ENCODE measurements at places on chromosomes 11 and 22. TPM values are rescaled to one million over a fixed set of nuclear protein-coding genes. Genes with fewer than 3 reads are reported as not detected.
A peak's percentile ranks its signal among the peaks of the same experiment; 100 is the strongest.

The STK33 gene
- 28.2 TPM for total RNA-seq

The JAML gene
- total RNA-seq, result 4.0 TPM

The MIAT gene
- 0.85 TPM for total RNA-seq

The OR8D4 gene
- not detected for total RNA-seq

The PARVG gene
- total RNA-seq, result 4.0 TPM

The KBTBD3 gene
- total RNA-seq, result 8.8 TPM

The RCOR2 gene
- 6.0 TPM for total RNA-seq

DNA sequence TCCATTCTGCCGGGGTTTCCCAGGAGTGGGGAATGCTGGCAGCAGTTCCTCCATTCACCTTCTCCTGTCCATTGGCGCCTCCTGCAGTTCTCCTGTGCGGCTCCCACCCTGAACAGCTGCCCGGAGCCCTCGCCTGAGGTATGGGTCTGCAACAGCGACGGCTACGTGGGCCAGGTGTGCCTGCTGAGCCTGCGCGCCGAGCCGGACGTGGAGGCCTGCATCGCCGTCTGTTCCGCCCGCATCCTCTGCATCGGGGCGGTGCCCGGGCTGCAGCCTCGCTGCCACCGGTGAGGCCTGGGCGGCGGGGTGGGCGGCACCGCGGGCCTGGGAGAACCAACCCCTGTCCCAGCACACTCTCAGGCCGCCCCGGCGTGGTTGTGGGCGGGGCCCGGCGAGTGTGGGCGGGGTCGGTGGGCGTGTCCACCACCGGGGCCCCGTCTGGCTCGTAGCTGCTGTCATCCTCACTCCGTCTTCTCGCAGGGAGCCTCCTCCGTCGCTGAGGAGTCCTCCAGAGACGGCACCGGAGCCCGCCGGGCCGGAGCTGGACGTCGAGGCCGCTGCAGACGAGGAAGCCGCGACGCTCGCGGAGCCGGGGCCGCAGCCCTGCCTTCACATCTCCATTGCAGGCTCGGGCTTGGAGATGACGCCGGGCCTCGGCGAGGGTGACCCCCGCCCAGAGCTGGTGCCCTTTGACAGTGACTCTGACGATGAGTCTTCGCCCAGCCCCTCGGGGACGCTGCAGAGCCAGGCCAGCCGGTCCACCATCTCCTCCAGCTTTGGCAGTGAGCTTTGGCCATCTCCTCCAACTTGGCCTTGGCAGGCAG is 14.0 kb upstream of the RELT start:
- H3K36me3 ChIP-seq, result no peaks in the 10 kb centered on the region
- no peak for DNase-seq
- H3K27me3 ChIP-seq, result no peaks in the 10 kb centered on the region
- H3K4me1 ChIP-seq, result no peaks in the 10 kb centered on the region
- no peak overlapping the region for H3K27ac ChIP-seq

GRCh38 chr11:6353367-6353987 is 33.2 kb upstream of the CAVIN3 start:
- H3K27me3 ChIP-seq, result no peaks in the 10 kb centered on the region
- no peaks in the 10 kb centered on the region for H3K36me3 ChIP-seq
- no peaks in the 10 kb centered on the region for H3K4me1 ChIP-seq
- DNase-seq, result peak; percentile 42

- no peak for DNase-seq
- H3K36me3 ChIP-seq, result no peaks in the 10 kb centered on the region
- no peak overlapping the region for H3K27ac ChIP-seq
- H3K4me1 ChIP-seq, result peaks cover 10% of the 10 kb centered on the region
- no peaks in the 10 kb centered on the region for H3K27me3 ChIP-seq
Measured at GRCh38 chr22:42964994-42965699, 49.8 kb downstream of the PACSIN2 start.

DNA sequence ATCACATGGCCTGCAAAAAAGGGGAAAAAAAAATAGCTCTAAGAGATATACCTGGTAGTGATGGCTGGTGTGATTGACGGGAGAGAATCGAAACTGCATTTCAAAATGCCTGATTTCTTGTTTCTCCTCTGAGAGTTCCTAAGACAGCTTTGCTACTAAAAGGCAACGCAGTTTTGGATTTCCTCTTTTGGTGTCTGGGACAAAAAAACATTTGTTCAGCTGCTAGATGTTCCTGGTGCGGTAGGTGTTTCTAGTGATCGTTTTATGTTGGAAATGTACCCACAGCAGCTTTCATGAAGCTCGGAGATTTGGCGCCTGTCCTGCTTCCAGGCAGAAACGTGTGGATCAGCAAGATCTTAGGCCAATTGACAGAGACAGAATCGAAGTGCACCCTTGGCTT is 18.1 kb downstream of the P2RX3 start:
- no peak overlapping the region for H3K27ac ChIP-seq
- no peak overlapping the region for H3K4me3 ChIP-seq
- DNase-seq, result no peak
- no peaks in the 10 kb centered on the region for H3K36me3 ChIP-seq
- H3K27me3 ChIP-seq, result no peaks in the 10 kb centered on the region
- no peaks in the 10 kb centered on the region for H3K4me1 ChIP-seq

DNA sequence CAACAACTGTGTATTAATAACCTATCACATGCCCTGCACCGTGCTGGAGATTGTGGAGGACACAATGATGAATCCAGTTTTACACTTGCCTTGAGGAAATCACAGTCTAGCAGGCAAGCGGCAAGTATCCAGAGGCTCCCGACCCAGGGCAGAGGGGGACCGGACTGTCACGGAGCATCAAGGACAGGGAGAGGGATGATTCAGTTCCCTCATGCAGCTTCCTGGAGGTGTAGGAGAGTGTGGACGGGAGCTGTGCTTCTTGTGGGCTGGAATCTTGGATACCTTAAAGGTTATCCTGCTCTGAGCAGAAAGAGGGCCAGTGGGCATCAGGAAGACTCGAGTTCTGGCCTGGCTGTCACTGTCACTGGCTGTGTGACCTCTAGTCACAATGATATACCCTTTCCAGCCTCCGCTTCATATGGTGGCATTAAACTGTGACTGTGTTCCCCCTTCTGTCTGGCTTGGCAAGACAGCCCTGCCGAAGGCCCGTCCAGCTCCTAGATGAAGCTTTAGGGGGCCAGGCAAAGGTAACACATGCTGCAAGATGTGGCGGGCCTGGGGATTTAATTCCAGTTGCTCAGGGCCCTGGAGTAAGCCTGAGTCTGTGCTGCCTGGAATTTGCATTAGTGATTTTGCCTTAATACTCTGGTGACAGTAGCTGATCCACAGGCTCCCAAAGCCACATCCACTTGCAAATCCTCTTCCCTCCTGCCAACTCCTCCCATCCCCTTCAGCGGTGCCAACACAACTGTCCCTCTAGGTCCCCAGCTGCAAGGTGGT is 162.8 kb downstream of the DSCAML1 start:
- no peak for DNase-seq
- no peaks in the 10 kb centered on the region for H3K4me1 ChIP-seq
- no peaks in the 10 kb centered on the region for H3K36me3 ChIP-seq
- no peaks in the 10 kb centered on the region for H3K27me3 ChIP-seq
- no peak overlapping the region for H3K4me3 ChIP-seq

- no peak for DNase-seq
- H3K4me1 ChIP-seq, result no peaks in the 10 kb centered on the region
- no peak overlapping the region for H3K27ac ChIP-seq
- H3K4me3 ChIP-seq, result no peak overlapping the region
- no peaks in the 10 kb centered on the region for H3K36me3 ChIP-seq
Measured at GRCh38 chr22:26463688-26464087, 19.9 kb downstream of the HPS4 start.

GRCh38 chr11:133204158-133204557 is 328.1 kb downstream of the OPCML start:
- H3K27me3 ChIP-seq, result no peaks in the 10 kb centered on the region
- no peak overlapping the region for H3K27ac ChIP-seq
- DNase-seq, result no peak
- H3K4me3 ChIP-seq, result no peak overlapping the region
- no peaks in the 10 kb centered on the region for H3K36me3 ChIP-seq

DNA sequence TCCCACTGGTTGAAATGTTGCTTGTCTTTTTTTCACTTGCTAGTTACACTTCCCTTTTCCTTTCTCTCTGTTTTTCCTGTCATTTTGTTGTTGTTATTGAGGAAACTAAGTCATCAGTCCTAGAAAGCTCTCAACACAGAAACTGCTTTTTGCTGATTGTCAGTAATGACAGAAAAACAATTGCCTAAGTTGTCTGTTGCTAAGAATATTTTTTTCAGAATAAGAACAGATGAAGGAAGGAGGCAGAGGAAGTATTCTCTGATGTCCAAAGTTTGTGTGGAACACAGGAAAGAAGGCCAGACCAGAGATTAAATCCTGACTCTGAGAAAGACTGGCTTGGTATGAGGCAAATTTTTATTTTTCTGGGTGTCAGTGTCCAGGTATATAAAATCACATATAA is 163.3 kb downstream of the CASP12 start:
- H3K4me1 ChIP-seq, result no peaks in the 10 kb centered on the region
- H3K4me3 ChIP-seq, result no peak overlapping the region
- no peak for DNase-seq
- no peaks in the 10 kb centered on the region for H3K36me3 ChIP-seq

- H3K4me1 ChIP-seq, result no peaks in the 10 kb centered on the region
- no peaks in the 10 kb centered on the region for H3K27me3 ChIP-seq
- no peaks in the 10 kb centered on the region for H3K36me3 ChIP-seq
- no peak overlapping the region for H3K4me3 ChIP-seq
Measured at GRCh38 chr22:37112084-37112728, 2.7 kb upstream of the TMPRSS6 start.

DNA sequence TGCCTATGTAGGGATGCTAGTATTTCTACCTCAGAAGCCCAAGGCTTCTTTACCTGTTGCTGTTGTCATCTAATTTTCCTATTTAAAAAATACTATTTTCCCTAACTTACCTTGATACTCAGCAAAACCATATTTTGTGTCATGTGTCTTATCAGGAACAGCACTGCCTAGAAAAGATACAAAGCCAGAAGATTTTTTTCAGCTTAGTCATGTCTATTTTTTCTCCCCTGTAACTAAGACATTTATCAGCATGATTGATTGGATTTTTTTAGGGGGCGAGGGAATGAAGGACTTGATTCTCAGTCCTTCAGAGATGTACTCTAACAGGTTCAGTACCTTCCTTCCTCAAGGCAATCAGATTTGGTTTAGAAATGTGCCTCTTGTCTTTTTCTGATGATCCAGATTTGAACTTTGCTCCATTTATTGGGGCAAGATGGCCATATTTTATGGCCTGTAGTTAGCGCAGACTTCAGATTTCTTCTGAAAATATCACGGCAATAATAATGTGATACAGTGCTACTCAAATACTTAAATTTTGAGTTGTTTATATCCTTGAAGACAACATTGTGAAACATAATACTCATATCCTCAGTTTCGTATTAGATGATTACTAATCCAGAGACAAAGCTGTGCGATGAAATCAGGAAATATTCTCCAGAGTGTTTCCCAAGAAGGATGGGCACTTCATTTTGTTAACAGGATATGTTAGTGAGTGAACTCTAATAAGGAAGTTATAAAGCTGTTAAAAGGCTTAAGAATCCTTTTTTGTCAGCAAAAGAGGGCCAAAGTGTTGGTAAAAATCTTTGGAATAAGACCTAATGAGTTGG is 3.8 kb upstream of the PIK3IP1 start:
- DNase-seq, result no peak
- no peak overlapping the region for H3K4me3 ChIP-seq
- H3K27me3 ChIP-seq, result no peaks in the 10 kb centered on the region
- peaks cover 9% of the 10 kb centered on the region for H3K4me1 ChIP-seq

- peak overlapping the region; percentile 61 for H3K27ac ChIP-seq
- H3K36me3 ChIP-seq, result no peaks in the 10 kb centered on the region
- H3K4me1 ChIP-seq, result peaks cover 18% of the 10 kb centered on the region
- H3K4me3 ChIP-seq, result no peak overlapping the region
- DNase-seq, result peak; percentile 83
- no peaks in the 10 kb centered on the region for H3K27me3 ChIP-seq
Measured at GRCh38 chr11:2825261-2825888, 60.2 kb downstream of the CDKN1C start.

DNA sequence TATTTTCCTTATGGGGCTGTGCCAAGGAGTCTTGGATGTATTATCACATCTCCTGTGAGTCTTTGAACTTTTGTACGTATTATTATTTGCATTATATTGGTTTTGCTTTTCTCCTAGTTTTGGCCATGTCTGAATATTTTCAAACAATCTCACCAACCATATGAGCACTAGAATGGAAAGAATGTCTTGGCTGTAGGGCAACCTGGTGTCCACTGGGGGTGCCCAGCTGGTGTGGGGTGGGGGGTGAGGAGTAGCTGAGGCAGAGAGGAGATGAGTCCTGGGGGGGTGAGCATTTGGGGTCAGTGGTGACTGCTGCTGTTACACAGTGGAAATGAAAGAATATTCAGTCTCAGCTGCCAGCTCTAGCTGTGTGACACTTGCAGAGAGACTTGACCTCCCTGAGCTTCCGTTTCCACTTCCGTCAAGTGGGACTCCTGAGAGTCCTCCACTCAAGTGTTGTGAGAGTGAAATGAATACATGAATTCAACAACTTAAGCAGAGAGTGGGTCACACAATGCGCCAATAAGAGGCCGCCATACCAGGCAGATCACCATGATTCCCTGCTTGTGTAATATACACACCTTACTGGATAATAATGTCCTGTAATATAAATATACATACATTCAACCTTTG is 12.7 kb upstream of the PVALB start:
- H3K4me3 ChIP-seq, result no peak overlapping the region
- H3K4me1 ChIP-seq, result no peaks in the 10 kb centered on the region

GRCh38 chr22:36325154-36326031 is 62.4 kb downstream of the MYH9 start:
- H3K36me3 ChIP-seq, result no peaks in the 10 kb centered on the region
- H3K4me1 ChIP-seq, result peaks cover 32% of the 10 kb centered on the region
- H3K27me3 ChIP-seq, result no peaks in the 10 kb centered on the region
- H3K27ac ChIP-seq, result no peak overlapping the region
- no peak overlapping the region for H3K4me3 ChIP-seq
